Left renal pelvis (tissue), 4 donors: ENCODE measurements at places on chromosomes 1 and 21.
A peak's percentile ranks its signal among the peaks of the same experiment; 100 is the strongest.

DNA sequence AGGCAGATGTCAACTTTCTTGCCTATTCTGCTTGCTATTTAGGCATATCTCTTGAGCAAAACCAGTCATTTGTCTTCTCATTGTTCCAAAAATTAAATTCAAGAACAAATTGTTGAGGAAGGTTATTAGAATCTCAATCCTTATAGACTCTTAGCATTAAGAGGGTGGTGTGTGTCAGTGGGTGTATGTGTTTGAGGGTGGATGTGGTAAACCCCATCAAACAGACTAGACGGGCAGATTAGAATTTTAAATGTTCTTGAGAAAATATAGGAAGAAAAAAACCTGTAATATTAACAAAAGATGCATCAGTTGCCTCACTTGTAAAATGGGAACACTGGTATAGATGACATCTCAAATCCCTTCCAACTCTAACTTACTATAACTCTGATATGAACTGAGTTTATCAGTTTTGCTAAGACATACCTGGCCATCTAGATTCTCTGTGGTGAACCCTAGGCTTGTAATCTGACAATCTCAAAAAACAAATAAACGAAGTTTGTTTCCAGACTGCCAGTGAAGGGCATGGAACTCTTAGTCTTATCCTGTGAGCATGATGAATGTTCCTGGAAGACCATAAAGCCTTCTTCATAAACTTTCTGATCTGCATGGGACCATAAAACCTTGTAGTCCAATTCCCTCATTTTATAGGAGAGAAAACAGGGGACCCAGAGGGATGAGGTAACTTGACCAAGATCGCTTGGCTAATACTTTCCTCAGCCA is 176.3 kb upstream of the SGIP1 start:
- DNase-seq = no peak

DNA sequence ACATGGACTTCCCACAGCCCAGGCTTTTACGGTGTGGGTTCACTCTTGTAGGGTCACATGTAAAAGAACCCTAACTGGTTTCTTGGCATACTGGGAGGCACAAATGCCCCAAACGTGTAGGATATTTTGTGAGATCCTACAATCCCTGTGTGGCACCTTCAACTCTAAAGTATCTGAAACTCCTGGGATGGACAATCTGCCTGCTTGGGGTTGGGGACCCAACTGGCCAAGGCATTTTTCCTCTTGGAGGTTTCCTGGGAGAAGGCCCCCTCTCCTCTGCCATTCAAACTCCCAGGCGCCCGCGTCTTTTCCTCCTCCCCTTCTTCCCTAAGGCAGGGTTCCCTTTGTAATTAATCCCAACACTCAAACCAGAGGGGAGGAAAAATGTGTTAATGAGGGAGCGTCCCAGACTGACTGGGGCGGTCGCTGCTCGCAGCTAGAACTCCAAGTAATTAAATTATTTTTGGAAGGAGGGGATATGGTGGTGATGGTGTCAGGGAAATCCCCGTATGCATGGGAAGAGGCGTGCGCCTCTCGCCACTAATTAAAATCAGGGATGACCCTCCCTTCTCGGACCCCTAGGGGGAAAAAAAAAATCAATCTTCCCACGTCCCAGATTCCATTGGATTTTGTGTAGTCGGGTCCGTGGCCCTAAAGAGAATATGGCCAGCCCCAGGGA is 681 bp upstream of the VANGL2 start:
- DNase-seq = no peak

DNA sequence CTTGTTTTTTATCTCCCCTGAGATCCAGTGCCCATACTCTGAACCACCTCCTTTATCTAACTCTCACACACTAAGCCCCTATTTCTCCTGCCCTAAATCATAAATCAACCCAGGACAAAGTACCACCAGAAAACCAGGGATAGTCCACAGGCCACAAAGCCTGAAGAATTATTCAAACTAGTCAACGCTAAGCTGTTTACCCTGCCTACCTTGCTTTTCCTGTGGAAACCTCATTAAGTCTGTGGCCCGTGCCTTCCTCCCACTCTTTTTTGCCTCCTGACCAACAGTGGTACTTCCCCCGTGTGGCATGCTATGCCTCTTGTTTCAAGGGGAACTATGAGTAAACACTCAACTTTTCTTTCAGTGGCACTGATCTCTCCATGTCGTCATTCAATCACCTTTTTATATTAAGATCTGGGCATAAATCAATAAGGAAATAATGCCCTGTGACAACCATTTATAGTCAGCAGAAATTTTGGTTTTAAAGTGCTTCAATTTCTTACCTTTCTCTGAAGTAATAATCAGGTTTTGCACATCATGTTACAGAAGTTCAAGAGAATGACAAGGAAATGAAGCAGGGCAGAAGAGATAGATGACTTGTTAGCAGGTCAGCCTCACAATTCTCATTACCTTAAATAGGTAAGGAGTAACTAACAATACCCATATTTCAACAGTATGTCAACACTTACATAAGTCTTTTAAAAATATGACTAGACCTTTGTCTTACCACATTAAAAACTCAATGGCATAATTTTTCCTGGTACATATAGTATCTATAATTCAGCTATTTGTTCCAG is 32.1 kb downstream of the EYA3 start:
- no peak for DNase-seq

DNA sequence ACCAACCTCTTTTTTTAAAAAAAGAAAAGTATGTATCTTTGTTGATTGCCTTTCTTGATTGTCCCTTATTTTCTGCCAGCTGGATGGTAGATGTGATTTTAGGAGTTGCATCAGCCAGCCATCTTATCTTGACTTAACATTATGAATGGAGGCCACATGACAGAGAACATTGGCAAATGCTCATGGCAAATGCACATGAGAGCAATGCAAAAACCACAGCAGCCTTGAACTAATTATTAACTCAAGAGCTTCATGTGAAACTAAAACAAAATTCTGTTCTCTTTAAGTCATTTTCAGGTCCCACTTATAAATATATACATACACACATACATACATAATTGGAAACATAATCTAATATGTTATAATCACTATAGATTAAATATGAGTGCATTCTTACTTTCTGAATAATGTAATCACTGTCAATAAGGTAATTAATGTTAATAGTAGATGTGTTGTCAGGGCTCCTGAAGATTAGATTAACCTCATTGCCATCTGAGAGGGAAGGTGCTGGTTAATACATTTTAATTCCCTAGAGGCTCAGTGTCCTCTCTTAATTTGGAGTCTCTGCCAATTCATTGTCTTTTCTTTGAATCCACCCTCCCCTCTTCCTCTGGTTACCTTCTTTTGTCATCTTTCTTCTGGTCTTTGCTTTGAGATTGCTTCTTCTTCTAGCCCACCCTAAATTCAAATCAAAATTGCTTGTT is 962.2 kb downstream of the ADGRL2 start:
- DNase-seq = no peak

- DNase-seq = no peak
These were observed 22.6 kb downstream of the DCAF8 start for GRCh38 chr1:160239582-160240299.

DNA sequence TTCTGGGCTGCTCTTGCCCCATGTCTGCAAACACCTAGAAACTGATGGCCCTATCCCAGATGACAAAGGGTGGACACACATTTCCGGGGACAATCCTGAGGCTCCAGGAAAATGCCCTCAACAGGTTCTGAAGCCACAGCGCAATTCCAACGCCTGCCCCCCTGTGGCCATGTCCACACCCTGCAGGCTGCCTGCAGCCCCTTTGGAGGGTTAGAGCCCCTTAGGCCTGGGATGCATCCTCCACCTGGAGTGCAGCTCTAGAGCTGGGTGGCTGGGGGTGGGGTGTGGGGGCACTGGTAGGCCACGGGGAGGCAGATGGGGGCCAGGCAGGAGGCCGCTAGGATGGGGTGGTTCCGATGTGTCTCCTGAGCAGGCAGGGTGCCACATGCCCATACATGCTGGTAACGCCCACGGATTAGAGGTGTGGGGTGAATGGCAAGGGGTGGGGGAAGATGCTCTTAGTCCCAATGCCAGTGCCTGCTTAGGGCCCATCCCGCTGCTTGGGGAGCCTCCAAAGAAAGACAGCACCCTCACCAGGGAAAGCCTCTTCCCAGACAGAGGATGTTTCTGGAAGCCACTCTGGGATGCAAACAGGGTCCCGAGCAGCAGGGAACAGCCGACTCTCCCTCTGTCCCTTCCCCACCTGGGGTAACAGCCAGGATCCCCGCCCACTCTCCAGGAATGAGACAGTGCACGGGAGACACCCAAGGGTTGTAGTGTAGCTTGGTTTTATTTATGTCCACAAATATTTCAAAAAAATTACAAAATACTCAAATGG is 34.0 kb downstream of the SLC45A1 start:
- no peak for DNase-seq

GRCh38 chr1:26697978-26698849 is 2.4 kb downstream of the ARID1A start:
- DNase-seq = peak; percentile 78

- no peak for DNase-seq
These were observed 1030.9 kb downstream of the AMY1C start for GRCh38 chr1:104780470-104781078.

GRCh38 chr1:248402748-248403147 is at the start of gene OR2T1:
Gene OR2T1, plus strand, starts transcription at chr1:248403048. Its CDS starts 3,100 bp downstream, at chr1:248406148.
- DNase-seq = no peak

- no peak for DNase-seq
These were observed 100.9 kb downstream of the PEX14 start for GRCh38 chr1:10575616-10576015.

GRCh38 chr1:69441496-69441895 is 126.2 kb upstream of the LRRC7 start:
- DNase-seq = no peak
